ENCODE measurements at places on chromosomes 13 and 19.

DNA sequence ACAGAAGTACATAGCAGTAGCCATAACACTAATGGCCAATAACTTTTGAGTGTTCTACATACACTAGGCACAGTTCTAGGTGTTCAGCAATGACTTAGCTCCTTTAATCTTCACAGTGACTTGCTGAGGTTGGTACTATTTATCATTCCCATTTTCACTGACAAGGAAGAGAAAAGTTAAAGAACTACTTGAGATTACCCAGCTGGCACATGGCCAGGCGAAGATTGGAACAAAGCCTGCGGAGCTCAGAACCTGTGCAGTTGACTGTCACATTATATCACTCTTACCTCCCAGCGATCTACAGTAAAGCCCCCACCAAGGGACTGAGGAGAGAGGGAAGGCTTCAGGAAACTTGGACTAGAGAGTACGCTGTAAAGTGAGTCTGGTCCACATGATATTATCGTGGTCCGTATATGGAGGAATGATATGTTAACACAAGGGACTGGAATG is 42.4 kb upstream of the WDFY2 start:
- DNase-seq = no peak

GRCh38 chr19:32828139-32828538 is 41.4 kb downstream of the SLC7A9 start:
- no peak for DNase-seq

- DNase-seq = no peak
Measured at GRCh38 chr13:28412981-28413380, 81.9 kb downstream of the FLT1 start.

DNA sequence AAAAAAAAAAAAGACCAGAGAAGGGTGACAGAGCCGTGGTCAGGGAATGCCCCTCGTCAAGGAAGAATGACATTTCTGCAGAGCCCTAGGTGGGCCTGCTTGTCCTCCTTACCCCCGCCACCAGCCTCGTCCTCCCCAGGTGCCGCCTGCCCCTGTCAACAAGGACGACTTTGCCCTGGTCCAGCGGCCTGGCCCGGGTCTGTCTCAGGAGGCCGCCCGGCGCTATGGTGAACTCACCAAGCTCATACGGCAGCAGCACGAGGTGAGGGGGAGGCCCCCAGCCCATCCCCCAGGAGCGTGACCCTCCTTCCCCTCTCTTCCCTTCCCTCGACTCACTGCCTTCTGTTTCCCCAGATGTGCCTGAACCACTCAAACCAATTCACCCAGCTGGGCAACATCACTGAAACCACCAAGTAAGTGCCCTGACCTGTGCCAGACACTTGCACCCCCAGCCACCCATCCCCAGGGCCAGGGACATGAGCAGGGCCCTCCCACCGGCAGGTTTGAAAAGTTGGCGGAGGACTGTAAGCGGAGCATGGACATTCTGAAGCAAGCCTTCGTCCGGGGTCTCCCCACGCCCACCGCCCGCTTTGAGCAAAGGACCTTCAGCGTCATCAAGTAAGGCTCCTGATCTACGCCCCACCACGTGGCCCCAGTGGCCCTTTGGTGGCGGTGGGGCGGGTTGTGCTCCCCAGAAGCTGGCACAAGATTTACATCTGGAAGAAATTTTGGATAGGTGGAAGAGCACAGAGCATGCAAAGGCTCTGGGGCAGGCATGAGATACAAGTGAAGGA is 14.8 kb downstream of the PODNL1 start:
- DNase-seq = no peak

DNA sequence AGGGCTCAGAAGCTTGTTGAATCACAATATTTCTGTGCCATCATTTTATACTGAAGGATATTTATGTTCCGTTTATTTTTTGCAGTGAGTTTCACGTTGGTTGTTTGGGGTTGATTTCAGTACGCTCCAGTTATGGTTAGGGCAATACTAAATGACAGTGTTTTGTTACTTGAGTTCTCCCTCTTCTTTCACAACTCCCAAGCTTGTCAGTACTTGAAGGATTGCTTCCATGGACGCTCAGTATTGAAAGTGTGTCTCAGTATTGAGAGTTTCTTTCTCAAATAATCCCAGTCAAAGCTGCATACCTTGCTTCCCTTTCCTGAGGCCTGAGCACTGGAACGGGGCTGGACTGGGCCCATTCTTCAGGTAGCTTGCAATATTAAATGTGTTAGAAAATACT is 38.9 kb downstream of the LACC1 start:
- DNase-seq = no peak

GRCh38 chr13:105213512-105213911 is 1322.0 kb downstream of the EFNB2 start:
- DNase-seq = peak; percentile 25

DNA sequence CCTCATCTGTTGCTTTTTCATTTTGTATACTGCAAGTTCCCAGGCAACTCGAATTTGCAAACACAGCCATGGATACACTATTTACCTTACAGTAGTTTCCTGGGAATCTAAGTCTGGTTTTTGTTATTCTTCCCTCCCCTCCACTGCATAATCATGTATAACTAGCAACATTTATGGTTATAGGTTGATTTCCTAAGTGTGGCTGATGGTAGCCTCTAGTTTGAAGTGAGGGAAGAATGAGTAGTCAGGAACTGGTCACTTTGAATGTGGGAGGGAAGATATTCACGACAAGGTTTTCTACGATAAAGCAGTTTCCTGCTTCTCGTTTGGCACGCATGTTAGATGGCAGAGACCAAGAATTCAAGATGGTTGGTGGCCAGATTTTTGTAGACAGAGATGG is at the start of gene KCNRG:
TSS of gene KCNRG (plus strand) at position 187 of the 400 bp plus-strand sequence. CDS start at position 237, 50 bp downstream.
- no peak for DNase-seq

GRCh38 chr13:113915786-113916329 is 52.0 kb upstream of the GAS6 start:
- no peak for DNase-seq

DNA sequence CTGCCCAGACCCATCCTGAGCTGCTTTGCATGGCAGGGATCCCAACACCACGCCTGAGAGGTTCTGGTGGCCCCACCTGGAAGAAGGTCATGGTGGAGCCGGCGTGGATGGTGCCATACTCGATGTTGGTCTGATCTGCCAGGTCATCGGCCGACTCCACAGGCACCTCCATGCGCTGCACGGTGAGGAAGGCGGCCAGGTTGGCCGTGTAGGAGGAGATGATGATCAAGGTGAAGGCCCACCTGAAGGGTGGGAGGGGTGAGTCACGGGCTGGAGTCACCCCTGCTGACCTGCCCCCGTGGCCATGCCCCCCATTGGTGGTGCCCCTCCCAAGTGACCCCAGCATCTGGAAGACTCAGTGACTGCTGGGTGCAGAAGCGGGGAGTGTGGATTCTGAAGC is 12.5 kb upstream of the ATP1A3 start:
- DNase-seq = no peak

DNA sequence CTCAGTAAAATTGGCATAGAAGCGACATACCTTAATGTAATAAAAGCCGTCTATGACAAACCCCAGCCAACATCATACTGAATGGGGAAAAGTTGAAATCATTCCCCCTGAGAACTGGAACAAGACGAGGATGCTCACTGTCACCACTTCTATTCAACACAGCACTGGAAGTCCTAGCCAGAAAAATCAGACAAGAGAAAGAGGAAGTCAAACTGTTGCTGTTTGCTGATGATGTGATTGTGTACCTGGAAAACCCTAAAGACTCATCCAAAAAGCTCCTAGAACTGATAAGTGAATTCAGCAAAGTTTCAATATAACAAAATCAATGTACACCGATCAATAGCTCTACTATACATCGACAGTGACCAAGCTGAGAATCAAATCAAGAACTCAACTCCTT is 63.3 kb downstream of the TNFSF13B start:
- no peak for DNase-seq

- peak; percentile 80 for DNase-seq
Measured at GRCh38 chr19:57527136-57527881, at the start of gene ZNF549. TSS of gene ZNF549 (plus strand) at chr19:57527356. CDS start at chr19:57527574, 218 bp downstream.

GRCh38 chr19:51116736-51117286 is 7.9 kb upstream of the SIGLEC9 start:
- DNase-seq = no peak

- peak; percentile 26 for DNase-seq
Measured at GRCh38 chr19:44808463-44809371, at the start of gene BCAM. TSS of gene BCAM (plus strand) at chr19:44809103. CDS start at chr19:44809125, 22 bp downstream.

DNA sequence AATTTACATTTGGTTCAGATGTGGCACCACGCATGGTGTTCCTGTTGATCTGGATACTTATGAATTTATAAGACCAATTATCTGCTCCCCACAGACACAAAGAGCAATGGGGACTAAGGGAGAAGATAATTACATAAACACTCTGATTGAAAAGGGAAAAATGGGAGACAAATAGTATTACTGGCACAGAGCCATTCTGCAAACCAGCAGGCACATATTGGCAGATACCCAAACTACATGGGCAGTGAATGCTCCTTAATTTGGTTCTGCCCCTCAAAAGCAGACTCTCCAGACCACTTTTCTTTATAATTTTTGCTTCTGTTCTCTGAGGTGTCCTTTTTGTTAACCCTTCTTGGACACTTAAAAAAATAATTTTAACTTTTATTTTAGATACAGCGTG is 1674.2 kb downstream of the PCDH9 start:
- no peak for DNase-seq

DNA sequence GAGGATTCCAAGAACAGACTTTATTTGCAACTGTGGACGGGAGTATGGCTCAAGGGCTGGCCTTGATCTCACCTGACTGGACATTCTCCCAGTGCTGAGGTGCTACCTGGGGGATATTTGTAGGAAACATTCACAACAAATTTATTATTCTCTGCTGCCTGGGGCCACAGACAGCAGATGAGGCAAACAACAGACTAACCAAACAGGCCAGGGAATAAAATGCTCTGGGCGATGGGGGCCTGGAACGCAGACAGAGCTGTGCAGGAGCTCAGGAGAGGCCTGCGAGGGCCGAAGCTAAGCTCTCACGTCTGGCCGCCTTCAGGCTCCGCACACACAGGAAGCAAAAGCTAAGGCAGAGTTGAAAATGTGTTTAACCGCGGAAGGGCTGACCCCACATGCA is 7.8 kb downstream of the PLPP2 start:
- DNase-seq = no peak

- no peak for DNase-seq
Measured at GRCh38 chr13:80469105-80469852, 128.4 kb upstream of the SPRY2 start.

DNA sequence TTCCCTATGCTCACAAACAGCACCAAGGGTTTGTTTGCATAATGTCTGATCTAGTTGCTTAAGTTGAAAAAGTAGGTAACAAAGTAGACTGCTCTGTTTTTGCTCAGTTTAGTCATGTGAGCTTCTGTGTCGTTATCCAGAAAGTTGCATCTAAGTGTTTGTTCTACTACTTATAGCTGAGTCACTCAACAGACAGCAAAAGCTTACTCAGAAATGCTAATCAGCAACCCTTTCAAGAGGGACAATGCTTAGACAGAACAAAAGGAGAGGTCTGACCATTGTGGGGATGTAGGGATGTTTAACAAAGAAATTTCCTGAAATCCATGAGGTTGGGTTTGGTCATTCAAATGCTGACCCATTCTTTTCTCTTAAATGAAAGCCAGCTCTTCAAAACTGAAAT is 106.4 kb downstream of the ATP8A2 start:
- DNase-seq = no peak

GRCh38 chr19:40663695-40664692 is 26.5 kb downstream of the NUMBL start:
- no peak for DNase-seq

- DNase-seq = no peak
Measured at GRCh38 chr13:80737513-80737912, 396.6 kb upstream of the SPRY2 start.

DNA sequence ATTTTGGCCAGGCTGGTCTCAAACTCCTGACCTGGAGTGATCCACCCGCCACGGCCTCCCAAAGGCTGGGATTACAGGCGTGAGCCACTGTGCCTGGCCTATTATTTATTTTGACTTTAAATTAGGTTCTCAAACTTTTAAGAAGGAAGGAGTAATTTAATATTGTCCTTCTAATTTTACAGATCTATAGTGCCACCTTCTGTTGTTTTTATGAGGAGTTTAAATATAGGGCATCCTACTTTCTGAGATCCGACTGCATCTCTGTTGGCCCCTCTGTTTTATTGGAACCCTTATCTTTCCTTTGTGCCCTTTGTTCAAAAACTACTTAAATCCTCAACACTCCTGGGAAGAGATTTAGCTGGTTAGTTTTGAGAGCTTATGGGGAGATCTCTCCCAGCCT is 25.4 kb upstream of the ZMYM5 start:
- no peak for DNase-seq

GRCh38 chr13:45401314-45401713 is 16.9 kb downstream of the SLC25A30 start:
- DNase-seq = no peak

DNA sequence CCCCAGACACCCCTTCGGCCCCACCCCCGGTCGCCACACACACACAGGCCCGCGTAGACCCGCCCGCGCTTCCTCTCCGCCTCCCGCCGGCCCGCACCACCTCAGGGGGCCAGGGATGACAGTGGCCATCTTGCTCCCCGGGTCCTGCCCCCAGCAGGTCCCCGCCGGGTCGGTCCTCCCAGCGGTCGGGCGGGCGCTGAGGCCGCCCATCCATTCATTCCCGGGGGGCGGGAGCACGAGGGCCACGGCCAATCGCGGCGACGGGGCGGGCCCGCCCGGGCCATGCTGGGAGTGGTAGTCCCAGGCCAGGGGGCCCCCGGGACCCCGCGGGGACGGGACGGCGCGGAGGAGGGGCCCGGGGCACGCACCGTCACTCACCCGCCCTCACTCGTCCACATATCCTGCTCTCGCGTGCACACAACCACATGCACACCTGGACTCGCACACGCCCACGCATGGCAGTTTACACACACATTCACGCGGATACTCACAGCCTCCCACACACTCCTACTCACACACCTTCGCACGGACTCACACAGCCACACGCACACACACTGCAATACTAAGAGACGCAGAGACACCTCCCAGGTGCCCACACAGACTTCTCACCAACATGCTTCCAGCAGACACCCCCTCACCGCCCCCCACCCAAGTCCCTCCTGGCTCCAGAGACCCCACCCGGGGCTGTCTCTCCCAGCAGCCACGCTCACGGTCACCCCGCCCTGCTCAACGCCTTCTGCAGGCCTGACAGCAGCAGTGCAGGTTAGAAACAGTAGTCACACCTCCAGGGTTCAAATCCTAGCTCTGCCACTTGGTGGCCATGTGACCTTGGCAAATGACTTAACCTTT is at the start of gene DPF1:
TSS of gene DPF1 (minus strand) at position 209 of the 849 bp plus-strand sequence. CDS start at position 129, 80 bp downstream.
- DNase-seq = peak; percentile 50

DNA sequence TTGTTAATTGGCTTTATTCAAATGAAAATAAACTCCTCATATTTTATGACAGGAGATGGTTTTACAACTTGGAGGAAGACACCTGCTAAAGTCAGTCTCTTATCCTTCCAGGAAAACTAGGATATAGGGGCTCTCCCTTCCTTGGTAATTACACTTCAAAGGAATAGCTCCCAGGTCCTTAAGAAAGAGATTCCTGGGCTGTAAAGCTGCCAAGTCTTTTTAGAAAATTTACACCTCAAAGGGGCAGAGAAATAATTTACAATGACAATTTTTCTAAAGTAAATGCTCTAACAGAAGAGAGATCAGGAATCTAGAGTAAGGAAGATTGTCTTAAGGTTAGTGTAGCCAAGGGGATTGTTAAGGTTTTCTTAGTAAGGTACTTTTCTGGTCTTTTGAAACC is 1359.0 kb downstream of the OLFM4 start:
- no peak for DNase-seq
